ENCODE measurements at places on chromosomes 5 and 9.

DNA sequence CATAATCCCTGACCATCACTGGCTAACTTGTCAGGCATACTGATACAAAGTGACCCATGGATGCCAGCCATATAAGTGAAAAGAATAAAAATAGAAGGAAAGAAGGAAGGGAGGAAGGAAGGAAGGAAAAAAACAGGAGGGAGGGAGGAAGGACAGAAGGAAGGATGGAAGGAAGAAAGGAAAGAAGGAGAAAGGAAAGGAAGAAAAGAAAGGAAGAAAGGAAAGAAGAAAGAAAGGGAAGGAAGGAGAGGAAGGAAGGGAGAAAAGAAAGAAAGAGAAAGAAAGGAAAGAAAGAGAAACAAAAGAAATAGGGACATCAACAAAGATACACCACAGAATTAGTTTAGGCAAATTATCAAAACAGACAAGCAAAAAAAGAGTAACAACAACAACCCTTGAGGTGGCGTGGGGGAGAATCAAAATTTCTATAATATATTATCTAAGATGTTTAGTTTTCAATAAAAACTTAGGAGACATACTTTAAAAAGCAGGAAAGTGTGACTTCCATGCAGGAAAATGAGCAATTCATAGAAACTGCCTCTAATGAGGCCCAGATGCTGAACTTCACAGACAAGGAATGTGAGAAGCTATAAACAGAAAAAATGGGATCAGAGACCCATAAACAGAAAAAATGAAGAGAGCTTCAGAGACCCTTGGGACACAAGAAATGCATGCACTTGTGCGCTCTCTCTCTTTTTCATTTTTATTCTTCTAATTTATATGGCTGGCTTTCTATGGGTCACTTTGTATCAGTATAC lies 96.1 kb upstream of the NFIL3 start:
- DNase-seq, result no peak

DNA sequence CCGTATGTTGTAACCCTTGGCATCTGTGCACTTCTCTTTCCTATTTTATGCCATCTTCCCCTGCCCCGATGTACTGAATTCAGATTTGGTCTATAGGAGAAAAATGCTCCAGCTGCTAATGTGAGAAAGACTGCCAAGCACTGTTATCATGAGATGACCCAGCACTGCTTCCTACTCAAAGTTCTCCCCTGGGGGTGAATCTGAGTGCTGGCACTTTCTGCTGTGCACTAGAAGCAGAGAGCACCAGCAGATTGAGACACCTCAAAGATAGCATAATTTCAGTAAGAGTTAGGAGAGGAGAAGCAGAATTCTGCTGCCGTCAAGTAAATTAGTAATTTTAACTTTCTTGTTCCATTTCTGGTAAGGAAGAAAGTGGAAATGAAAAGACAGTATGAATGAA lies 92.8 kb upstream of the ACOT12 start:
- no peak for DNase-seq

DNA sequence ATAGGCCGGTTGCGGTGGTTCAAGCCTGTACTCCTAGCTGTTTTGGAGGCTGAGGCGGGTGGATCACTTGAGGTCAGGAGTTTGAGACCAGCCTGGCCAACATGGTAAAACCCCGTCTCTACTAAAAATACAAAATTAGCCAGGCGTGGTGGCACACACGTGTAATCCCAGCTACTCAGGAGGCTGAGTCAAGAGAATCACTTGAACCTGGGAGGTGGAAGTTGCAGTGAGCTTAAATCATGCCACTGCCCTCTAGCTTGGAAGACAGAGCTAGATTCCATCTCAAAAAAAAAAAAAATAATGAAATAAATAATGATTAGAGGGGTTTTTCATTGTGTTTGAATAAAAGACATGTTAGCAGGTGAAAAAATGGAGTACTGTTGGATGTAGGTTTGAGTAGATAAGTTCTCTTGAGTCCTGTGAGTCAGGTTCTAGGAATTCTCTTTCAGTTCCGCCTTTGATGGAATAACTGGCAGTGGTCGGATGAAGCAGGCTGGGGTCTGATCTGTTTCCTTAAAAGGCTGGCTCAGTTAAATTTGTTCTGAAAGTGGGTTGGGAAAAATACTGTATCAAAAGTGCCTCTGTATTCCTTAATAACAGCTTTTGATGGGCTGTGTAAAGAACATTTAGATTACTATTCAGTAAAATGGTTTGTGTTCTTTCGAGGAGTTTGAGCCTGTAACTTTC lies 73.2 kb downstream of the AOPEP start:
- DNase-seq, result no peak

DNA sequence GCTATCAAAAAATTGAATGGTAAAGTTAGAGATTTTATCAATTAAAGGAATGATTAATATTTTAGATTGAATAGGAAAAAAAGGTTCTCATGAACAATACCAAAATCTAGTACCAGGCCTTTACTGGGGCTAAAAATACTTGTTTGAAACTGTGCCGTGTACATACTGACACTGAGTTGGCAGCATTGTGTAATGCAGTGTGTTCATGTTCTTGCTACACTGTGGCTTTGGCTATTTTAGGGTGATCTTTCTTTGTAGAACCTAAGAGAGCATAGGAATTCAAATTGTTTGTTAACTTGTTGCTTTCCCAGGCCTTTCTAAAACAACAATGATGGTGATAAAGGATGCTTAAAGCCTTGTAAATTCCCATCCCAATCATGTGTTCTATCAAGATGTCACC lies 80.9 kb downstream of the KIF4B start:
- DNase-seq, result no peak

DNA sequence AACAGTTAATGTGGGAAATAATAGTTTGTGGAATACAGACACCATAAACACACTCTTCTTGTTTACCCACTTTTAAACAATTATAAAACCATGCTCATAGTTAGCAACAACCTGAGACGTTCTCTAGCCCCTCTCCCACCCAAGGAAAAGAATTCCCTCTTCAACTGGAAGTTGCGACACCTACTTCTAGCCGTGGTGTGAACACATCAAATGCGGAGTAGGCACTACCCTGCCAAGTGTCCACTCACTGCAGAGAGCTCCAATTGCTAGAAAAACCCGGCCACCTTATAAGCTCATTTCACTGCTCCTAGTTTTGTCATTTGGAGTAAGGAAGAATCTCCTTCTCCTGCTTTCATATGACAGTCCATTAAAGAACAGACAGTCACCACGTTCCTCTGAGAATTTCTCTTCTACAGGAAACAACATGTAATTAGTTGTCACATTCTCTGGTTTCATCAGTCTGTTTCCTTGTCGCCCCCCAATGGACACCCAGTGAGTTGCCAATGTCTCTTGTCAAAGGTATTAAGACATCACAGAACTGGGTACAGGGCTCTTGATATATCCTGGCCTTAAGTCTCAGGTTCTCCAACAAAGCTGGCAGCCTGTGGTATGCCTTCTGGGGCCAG lies 47.3 kb downstream of the PRLR start:
- peak; percentile 6 for DNase-seq

DNA sequence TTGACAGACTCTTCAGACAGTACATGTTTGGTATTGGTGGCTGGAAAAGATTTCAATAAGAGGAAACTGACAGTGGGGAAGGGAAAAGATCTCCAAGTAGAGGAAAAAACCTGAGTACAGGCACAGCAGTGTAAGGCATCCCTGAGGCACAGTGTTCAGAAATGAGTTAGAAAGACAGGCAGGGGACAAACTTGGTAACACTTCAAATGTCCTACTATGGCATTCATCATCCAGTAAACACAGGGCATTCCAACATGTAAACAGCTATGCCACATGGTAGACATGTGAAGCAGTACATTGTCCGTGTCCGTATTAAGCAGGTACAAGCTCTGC lies 45.0 kb upstream of the NR5A1 start:
- DNase-seq, result no peak

DNA sequence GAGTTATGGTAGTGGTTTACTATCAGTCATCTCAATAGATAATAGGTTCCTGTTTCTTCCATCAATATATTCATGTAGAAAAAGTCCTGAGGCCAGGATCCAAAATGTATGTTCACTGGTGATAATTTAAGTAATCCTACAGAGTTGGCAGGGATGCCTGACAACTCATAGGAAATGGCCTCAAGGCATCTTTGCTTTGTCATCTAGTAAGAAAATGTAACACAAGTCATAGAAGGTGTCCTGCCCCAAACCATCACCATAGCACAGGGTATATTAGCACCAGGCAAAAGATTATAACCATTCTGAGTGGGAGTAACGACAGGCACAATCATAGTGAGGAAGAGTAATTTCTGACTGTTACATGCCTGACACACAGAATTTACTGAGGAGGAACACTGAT lies 257.0 kb downstream of the TMEM167A start:
- no peak for DNase-seq

- no peak for DNase-seq
Measured at GRCh38 chr5:139228201-139228803, 30.1 kb upstream of the SIL1 start.

DNA sequence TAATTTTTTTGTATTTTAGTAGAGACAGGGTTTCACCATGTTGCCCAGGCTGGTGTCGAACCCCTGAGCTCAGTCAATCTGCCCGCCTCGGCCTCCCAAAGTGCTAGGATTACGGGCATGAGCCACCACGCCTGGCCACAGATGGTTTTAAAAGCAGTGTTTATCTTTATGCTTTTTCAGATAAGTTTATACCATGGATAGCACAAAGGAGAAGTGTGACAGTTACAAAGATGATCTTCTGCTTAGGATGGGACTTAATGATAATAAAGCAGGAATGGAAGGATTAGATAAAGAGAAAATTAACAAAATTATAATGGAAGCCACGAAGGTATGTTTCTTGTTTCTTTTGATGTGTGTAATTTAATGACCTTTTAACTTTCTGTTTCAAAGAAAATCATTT lies 35.1 kb downstream of the POLK start:
- no peak for DNase-seq

GRCh38 chr9:129476821-129477611 lies 143.9 kb downstream of the C9orf50 start:
- DNase-seq, result no peak

DNA sequence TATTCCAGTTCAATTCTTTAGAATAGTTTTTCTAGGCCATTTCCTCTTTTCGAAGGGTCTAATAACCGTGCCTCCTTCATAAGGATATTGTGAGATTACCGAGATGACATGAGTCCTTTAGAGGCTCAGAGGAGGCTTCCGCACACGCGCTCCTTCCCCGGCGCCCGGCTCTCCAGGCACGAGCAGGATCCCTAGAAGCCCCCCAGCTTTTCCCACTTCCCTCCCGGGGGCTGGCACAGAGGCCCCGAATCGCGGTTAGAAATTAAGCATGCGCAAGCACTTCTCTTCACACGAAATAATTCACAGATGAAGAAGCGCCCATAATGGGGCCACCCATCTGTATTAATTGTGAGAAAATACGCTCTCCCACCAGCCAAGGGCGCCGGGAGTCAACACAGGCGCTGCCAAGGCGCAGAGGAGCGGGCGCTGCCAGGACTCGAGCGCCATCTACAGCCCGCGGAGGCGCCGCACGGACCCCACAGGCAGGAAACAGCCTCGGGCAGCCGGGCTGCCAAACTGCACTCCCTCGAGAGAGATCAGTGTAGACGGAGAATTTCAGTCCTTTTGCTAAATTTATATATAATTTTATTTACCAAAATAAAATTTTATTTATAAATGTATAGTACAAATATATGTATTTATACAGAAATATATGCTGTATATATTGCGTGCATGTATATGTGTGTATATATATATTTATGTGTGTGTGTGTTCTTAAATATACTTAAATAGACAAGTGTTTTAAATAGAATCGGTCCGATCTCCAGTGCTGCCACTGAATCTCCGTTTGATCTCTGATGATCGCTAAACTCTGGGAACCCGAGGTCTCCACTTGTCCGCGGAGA lies 258.1 kb upstream of the NFIL3 start:
- peak; percentile 66 for DNase-seq

- DNase-seq, result no peak
Measured at GRCh38 chr9:72648324-72649126, 127.1 kb downstream of the TMC1 start.

DNA sequence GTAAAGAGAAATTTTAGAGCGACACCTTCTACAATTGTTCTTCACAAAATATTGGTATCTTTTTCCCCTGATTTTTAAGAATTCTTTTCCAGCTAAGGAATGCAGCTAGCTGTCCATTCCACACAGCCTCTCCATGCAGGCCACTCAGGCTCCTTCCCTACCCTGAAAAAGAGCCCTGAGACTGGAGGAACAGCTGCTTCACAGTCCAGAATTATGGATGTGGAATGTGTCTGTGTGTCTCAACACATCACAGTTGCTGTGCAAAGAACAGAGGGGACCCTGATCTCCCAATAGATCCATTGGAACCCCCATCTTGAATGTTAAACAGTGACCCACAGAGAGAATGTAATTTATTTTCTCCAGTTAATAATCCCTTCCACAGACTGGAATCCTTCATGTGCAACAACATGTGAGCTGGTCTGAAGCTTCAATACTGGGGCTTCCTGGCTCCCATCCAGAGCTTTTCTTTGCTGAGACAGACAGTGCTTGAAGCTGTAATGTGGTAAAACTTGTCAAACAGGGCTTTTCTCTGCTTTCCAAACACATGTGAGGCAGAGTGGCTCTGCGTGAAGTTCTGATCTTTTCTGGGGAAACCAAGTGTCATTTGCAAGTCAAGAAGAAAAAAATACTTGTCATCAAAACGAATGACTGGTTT lies 53.3 kb upstream of the SMC5 start:
- DNase-seq, result no peak

- no peak for DNase-seq
Measured at GRCh38 chr9:76985581-76985980, 33.9 kb upstream of the FOXB2 start.

GRCh38 chr5:1331861-1332405 lies 13.0 kb downstream of the CLPTM1L start:
- DNase-seq, result no peak

GRCh38 chr9:129570450-129571297 lies 50.2 kb downstream of the C9orf50 start:
- no peak for DNase-seq

DNA sequence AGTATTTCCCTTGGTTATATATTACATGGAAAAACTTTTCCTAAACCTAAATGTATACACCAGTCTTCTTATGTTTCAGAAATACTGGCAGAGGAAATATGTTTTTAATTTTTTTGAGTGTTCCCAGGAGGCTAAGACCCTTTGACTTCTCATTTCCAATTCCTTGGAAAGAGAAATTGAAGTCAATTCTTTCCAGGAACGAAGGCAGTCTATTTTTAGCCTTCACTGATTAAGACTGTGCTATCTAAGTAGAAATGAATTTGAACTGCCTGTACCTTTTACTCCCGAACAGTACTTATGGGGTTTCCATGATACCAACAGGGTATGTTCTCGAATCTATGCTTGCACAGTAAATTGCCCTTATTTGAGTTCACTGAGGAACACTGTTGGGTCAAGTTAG lies 340.3 kb upstream of the CD180 start:
- DNase-seq, result no peak

GRCh38 chr9:126499911-126500599 lies 113.7 kb upstream of the LMX1B start:
- no peak for DNase-seq

DNA sequence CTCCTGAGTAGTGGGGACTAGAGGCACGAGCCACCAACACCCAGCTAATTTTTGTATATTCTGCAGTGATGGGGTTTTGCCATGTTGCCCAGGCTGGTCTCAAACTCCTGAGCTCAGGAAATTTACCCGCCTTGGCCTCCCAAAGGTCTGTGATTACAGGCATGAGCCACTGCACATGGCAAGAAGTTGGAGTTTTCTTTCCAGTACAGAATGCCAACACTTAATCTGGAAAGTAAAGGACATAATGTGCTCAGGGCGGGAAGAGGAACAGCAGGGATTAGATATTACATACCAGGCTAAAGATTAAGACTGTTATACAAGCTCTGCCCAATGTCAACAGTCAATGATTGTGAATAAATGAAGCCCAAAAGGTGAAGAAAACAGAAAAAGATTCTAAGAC lies 47.2 kb upstream of the AGXT2 start:
- DNase-seq, result no peak

GRCh38 chr5:168875832-168876231 lies 296.7 kb upstream of the PANK3 start:
- no peak for DNase-seq

GRCh38 chr9:15475923-15476536 lies 34.7 kb downstream of the PSIP1 start:
- DNase-seq, result no peak

All from stimulated activated CD4-positive, alpha-beta T cell treated with anti-CD3 and anti-CD28 coated beads, Interleukin-12 subunit alpha, Interleukin-12 subunit beta, amount 100 ng/mL, for 4 hours (primary cell).